ENCODE measurements at places on chromosomes 3 and 15.

- DNase-seq: peak; percentile 70
Observed at GRCh38 chr3:146342989-146343388, 92.1 kb upstream of the PLSCR4 start.

DNA sequence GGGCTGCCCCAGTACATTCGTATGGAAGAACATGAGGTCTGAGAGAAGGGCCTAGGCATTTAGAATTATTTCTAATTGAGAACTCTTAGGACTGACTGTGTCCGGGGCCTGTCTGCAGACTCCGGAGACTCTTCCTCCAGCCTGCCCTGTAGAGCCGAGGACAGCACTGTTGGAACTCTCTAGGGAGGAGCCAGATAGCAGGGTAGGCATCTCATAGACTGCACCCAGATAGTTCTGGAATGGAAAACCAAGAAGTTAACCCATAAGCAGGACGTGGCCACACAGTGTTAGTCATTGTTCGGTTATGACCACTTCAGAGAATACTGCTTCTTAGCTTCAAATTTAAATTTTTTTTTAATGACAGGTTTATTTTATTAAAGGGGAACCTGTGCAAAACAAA, 59.5 kb downstream of the SNRK start:
- peak; percentile 83 for DNase-seq

DNA sequence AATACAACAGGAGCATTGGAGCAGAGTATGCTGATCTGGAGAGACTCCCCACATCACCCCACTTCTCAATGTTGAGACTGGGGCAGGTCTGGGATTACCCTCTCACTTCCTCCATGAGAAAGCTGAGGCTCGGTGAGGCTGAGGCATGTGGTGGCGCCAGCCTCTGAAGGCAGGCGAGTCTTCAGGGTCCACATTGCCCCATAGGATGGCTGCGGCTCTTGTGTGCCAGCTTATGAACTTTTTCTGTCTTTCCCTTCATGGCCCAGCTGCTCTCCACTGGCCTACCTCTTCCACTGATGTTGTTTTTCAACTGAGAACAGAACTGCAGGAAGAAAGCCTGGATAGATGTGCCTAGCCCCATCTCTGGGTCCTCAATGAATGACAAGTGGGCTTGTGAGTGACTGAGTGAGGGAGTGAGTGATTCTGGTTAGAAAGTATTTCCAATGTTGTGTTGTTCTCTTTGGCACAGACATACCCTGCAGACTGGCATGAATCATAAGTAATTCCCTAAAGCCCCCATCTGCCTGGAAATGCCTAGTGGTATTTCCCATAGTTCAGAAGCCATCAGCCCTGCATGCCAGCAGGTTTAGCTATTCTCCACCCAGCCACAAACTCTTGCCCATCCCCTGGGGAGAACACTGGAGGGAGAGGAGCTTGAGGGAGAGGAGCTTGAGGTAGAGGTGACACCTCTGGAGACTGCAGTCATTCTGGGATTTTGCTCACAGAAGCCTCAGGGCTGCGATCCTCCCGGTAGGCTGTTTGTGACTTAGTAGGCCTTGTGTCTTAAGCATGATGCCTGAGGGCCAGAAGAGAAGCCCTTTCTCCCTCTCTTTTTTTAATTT, 56.9 kb downstream of the AMOTL2 start:
- DNase-seq: peak; percentile 94

- no peak for DNase-seq
Observed at GRCh38 chr3:24349367-24350019, 145.2 kb downstream of the THRB start.
